Activated CD8-positive, alpha-beta memory T cell treated with anti-CD3 and anti-CD28 coated beads for 1 hour (primary cell): ENCODE measurements at places on chromosomes 11 and 22.

- DNase-seq = no peak
Observed at GRCh38 chr11:111298413-111299100, at the start of gene POU2AF3. Gene POU2AF3, plus strand, starts transcription at chr11:111298546. Its CDS starts 36 bp downstream, at chr11:111298582.

DNA sequence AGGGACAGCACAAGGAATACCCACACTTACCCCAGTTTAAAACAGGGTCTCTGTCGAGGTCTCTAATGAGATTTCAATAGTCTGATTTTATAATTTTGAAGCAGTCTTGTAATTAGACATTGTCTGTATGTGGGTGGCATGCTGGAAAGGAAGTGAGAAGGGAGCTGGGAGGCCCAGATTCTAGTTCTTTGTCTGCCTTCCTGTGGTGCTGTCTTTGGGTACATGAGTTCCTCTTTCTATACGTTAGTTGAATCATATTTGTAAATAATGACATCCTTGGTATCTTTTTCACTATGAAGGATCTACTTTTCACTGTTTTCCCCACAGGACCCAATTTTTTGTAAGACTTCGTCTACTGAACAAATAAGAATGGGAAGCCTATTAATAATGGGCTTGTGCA, 42.0 kb upstream of the TENM4 start:
- DNase-seq = no peak

- no peak for DNase-seq
Observed at GRCh38 chr11:124331873-124332272, 11.9 kb upstream of the OR8D2 start.

GRCh38 chr22:46869329-46869728, 106.9 kb downstream of the TBC1D22A start:
- DNase-seq = no peak

- no peak for DNase-seq
Observed at GRCh38 chr22:50264104-50264745, 2.7 kb upstream of the MAPK12 start.

DNA sequence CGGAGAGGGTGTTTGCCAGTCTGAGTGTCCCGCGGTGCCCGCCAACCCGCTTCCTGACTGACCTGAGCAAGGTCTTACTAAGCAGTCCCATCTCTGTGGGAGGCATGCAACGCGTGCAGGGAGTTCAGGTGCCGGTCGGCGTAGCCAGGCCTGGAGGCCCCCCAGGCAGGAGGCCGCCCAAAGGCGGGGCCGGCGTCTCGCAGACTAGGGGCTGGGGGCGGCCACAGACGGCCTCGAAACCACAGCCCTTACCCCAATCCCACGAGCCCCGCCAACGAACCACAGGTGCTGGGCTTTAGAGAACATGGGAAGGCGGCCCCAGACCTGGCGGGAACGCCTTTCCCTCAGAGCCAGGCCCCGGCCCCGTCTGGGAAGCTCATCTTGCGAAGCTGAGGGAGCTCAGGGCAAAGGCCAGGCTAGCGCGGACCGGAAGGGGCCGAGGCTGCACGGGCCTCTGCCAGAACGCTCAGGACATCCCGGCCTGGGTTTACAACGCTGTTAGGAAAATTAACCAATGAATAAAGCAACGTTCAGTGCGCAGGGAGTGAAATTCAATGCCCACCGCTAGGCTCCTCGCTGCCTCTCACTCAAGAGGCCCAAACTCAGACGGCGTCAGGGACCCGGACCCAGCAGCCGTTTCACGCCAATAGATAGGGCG, 2.1 kb upstream of the MTFP1 start:
- no peak for DNase-seq

- DNase-seq = no peak
Observed at GRCh38 chr11:47152126-47152952, 24.3 kb downstream of the ARFGAP2 start.

DNA sequence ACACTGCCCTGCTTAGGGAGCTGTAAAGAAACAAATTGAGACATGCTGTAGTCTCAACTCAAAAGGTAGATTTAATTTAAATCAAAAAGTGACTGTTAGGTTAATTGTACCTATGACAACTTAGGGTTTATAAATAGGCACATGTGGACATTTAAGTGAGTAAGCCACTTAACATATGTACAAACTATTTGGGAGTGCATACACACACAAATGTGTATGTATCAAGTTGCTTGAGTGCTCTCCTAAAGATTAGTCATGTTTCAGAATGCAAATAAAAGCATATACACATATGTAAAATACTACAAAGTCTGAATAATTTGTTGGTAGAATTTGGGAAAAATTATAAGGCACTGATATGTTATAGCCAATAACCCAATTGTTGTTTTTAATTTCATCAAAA, 1435.7 kb downstream of the LRRC4C start:
- DNase-seq = no peak

- DNase-seq = no peak
Observed at GRCh38 chr11:34028425-34028824, 23.1 kb upstream of the CAPRIN1 start.

DNA sequence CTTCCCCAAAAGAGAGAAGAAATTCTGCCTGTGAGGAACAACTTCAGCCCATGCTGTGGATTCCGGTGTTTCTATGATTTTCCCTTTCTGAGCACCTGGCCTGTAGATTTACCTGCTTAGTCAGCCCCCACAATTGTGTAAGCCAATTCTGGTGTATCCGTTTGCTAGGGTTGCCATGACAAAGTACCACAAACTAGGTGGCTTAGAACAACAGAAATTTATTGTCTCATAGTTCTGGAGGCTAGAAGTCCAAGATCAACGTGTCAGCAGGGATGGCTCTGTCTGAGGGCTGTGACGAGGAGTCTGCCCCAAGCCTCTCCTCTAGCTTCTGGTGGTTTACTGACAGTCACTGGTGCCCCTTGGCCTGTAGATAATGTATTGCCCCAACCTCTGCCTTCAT, 15.9 kb upstream of the CYB5R2 start:
- no peak for DNase-seq

GRCh38 chr11:128857341-128857740, 9.8 kb downstream of the KCNJ1 start:
- DNase-seq = no peak

DNA sequence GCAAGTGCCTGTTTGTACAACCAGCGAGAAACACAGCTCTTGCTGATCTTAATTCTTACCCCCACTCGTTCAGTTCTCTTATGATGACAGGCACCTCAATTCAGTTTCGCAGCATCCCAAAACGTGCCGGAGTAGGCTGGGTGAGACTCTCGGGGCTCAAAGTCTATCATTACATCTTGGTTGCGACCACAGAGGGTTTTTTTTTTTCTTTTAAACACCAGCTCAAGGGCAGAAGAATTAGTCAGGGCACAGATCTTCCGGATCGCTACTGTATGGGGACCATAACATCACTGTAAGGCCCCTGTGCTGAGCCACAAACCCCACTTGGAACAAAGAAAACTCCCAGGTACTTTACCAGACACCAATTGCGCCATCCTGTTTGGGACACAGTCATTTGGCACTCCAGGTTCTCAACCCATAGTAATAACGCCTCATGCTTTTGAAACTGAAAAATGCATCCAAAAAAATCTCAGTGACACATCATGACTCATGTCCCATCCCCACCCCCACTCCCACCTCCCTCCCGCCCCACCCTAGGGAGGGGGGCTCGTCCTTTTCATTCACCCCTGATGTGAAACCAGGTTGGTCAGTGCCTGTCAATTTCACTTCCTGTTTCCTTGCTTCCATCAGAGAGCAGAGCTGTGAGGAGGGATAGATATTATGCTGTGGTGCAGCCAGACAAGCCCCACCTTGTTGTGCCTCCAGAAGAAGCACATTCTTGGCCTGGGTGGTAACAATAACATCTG, 41.0 kb upstream of the CD5 start:
- peak; percentile 39 for DNase-seq

DNA sequence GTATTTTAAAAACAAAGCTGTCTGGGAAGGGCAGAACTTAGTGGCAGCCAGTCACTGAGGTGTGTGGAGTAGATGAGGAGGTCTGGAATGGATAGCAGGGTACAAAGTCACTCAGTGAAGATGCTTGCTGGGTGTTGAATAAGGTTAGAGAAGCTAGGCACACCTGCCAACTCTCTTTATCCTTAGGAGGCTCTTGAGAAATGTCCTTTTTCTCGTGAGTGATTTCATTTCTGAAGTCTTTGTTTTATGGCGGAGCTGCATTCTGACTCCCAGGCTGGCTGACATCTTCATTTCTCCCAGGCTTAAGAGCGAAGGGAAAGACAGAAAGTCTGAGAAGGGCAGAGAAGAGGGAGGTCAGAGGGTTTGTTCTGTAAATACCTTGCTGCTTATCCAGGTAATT, 31.0 kb downstream of the CECR2 start:
- DNase-seq = no peak

DNA sequence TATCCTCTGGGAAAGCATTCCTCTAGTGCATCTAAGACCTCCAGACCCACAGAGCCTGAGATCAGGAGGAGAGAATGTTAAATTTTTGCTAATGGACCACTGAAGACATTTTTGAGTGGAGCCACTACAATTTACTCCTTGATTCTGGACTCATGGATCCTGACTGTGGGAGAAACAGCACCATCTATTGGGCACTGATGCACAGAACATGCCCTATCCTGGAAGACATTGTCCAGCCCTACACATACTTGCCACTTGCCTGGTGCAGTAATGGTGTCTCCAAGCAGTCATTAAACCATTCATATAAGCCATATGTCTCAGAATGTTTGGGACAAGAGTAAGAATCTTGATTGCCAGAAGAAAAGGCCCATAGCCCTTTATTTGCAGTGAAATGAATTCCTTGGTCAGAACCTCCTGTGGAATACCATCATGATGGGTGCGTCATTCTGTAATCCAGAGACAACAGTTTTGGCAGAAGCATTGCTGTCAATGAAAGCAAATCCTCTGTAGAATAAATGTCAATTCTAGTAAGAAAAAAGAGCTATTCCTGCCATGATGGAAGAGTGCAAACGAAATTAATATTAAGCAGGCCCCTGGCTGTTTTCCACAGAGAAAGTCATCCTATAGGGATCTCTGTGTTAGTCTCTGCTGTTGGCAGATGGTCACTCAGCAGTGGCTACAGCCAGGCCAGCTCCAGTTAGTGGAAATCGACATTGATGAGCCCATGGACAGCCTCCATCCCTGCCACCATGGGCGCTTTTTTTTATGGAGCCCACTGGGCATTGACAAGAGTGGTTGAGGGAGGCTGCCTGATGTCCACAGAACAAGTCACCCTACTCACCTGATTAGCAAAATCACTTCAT, 43.5 kb downstream of the GGTLC2 start:
- no peak for DNase-seq

DNA sequence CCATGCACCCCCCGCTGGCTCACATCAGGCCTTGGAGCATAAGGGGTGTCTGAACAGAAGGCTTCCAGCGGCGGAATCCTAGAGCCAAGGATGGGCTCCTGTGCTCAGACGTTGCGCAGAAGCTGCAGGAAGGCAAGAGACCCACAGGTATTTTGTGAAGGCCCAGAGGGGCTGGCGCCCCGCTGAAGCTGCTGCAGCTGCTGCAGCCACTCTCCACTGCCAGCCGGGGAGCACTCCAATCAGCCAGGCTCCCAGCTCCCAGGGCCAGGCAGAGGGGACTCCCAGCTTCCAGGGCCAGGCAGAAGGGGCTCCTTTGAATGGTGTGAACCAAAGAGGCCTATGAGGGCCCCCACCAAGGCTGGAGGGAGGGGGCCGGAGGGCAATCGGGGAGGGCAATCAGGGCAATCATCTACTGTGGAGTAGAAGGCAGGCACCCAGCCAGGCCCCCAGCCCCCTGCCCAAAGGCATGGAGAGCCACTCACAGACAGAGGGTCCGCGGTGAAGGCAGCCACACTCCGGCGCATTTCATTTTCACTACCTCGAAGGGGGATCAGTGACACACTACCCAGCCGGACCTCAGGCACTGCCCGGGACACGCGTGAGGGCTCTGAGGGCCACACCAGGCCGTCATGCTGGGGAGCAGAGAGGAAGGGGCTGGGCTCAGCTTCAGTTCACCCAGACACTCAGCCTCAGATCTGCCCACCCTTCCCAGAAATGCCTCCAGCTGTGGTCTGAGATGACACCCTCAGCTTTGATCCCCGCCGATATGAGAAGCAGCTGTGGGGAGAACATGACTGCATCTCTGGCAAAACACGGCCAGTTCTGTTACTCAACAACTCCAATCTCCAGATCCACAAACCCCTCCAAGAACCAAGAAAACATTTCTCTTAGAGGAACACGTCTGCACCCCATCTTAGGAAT, 11.6 kb upstream of the PDE2A start:
- DNase-seq = no peak

DNA sequence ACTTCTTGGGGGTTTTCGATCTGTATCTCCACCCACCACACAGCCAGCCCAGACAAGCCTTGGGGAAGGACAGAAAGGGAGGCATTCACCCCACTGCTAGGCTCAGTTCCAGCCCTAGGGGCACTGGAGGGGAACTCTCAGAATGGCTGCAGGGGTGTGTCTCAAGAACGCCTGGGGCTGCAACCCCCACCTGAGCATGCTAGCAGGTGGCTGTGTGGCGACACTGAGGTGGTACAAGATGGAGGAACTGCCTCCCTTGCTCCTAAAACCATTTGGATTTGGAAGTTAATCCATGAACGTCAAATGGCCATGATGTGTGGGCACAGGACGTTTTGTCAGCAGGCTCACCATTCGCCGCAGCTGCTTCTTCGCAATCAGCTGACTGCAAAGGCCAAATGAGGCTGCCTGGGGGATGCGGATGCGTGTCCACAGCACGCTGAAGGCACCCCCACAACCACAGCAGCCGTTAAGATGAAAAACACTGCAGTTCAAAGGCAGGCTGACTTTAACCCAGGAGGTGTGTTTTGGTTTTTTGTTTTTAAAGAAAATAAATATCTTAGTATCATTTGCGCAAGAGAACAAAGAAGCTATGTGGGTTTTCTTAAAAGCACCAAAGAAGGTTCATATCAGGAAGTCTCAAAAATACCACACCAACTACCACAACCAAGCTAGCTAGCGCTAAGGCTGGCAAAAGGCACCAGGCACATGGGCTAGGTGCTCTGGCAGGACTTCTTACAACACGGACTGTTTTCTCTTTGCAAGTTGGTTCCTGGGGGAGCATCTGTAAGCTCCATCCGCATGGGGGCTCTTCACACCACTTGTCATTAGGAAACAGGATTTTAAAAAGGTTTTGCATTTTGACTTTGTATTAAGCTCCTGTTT, 22.2 kb upstream of the NAP1L4 start:
- no peak for DNase-seq

GRCh38 chr11:66243782-66244535, 24.5 kb upstream of the RAB1B start:
- DNase-seq = no peak

DNA sequence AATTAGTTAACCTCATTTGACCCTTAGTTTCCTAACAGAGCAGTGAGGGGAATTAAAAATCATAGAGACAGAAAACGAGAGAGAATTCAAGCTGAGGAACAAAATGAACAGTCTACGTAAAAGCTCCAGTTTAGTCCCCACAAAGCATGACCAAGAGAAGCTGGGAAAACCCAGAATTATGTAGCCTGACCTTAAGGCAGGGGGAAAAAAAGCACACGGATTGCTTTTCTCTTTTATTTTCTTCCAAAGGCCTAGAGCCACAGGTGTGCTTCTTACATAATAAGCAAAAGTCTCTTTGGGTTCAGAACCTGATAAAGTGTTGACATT, 514 bp upstream of the AMBRA1 start:
- no peak for DNase-seq
